Activated CD8-positive, alpha-beta T cell treated with anti-CD3 and anti-CD28 coated beads for 36 hours (primary cell): ENCODE measurements at places on chromosomes 3 and 15.

- no peak for DNase-seq
These were observed 99.2 kb upstream of the PSMD6 start for GRCh38 chr3:64122476-64122875.

DNA sequence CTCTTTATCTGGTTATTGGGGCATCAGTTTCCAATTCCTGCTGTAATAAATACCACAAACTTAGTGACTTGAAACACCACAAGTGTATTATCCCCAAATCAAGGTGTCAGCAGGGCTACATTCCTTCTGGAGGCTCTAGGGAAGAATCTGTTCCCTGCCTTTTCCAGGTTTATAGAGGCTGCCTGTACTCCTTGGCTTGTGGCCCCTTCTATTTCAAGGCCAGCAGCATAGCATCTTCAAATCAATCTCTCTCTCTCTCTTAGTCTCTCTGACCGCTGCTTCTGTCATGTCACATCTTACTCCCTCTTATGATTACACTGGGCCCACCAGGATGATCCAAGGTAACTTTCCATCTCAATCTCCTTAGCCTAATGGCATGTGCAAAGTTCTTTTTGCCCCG is 44.9 kb upstream of the CA12 start:
- no peak for DNase-seq

- DNase-seq = no peak
These were observed 1118.4 kb downstream of the TBL1XR1 start for GRCh38 chr3:176078906-176079305.

GRCh38 chr3:1421577-1421976 is 328.8 kb downstream of the CNTN6 start:
- DNase-seq = no peak

DNA sequence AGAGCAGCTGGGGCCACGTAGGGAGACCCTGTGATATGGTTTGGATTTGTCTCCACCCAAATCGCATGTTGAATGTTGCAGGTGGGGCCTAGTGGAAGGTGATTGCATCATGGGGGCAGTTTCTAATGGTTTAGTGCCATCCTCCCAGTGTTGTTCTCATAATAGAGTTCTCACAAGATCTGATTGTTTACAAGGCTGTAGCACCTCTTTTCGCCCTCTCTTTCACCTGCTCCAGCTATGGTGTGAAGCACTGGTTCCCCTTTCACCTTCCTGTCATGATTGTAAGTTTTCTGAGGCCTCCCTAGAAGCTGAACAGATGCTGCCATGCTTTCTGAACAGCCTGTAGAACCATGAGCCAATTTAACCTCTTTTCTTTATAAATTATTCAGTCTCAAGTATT is 198.9 kb upstream of the CBLB start:
- DNase-seq = no peak

DNA sequence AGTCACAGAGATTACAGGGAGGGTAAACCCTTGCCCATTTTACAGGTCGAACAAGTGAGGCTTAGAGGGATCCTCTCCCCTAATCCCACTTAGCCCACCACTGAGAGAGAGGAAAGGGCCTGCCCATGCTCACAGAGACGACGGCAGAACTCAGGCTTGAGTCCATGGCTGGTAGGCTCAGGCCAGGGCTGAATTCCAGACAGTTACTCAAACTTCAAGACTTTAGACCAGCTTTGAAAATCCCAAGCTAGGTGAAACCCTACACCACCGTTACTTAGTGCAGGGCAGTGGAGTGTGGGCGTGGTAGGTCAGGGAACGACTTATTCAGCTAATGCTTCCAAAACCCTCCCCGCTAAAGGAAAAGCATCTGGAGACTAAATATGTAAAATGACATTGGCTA is 16.4 kb downstream of the GRIP2 start:
- DNase-seq = no peak

DNA sequence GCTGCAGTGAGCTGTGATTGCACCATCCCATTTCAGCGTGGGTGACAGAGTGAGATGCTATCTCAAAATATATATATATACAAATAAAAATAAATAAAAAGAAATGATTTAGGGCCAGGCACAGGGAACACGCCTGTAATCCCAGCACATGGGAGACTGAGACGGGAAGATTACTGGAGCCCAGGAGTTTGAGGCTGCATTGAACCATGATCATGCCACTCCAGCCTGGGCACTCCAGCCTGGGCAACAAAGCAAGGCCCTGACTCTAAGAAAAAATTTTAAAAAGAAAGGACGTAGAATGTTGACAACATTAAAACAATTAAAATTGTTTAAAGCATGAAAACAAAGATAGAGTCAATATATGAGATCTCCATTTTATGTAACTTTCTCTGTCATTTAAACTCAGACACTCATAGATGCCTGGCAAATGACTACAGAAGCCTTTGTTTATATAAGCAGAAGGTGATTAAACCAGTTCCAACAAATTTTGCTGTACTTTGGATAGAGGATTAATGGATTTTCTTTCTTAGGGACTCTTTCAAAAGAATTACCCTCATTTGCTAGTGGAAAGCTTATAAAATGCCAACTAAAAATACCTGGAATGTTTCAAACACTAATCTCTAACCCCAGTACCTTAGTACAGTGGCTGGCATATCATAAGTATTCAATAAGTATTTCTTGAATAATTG is 10.7 kb upstream of the TRPM7 start:
- no peak for DNase-seq

DNA sequence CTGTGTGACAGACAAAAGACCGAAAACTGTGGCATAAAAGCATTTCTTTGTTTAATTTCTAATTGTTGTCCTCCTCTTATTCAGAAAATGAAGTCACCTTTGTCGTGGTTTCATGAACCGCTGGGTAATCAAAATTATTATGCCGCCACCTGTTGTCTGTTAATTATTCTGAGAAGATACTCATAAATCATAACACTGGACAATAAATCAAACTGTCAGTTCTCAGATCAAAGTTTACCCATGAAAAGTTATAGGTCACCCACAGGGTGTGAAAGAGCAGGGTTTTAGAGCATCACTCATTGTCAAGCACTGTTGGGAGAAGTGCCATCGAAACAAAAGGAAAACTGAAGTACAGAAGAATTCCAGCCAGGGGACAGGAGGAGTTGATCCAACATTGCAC is 474.3 kb downstream of the NR2F2 start:
- DNase-seq = no peak

DNA sequence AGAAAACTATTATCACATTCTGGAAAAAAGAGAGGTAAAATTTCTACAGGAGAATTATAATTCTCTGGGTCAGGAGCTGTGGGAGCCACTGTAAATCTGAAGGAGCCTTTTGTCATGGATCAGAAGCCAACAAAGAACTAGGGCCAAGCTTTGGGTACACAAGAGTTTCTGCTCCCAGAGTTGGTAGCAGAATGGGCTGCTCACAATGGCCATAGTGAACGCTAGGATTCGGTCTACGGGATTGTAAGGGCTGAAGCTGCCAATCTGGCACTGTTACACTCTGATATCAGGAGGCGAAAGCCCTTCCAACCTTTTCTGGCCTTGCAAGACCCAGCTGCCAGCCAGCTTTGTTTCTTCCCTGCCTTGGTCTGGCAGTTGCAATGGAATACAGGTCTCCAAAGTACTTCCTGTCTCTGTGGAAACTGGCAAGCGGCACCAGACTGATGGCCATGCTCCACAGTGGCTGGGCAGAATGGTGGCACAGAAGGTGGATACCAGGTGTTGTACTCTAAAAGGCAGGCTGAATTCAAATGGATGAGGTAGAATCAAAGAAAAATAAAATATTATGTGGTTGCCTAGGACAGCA is 831.7 kb downstream of the CADM2 start:
- no peak for DNase-seq
